ENCODE measurements at places on chromosomes 7 and 10. TPM values are rescaled to one million over a fixed set of nuclear protein-coding genes. Genes with fewer than 3 reads are reported as not detected.

Gene TRIM50
- polyA plus RNA-seq = 10.8 TPM

DNA sequence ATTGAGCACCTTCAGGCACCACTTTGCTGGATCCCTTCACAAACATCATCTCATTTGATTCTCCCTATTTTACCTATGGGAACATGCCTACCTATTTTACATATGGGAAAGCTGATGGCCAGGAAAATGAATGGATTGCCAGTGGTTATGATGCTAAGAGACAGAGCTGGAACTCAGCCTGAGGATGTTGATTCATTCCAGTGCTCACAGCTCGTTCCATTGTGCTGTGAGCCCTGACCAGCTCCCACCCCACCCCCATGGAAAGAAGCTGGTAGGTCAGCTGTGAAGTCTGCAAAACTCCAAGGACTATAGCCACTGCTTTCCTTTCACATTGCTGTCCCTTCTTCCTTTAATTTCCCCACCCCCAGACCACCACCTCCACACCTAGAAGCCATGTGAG is 9.6 kb downstream of the UBTD1 start:
- no peaks in the 10 kb centered on the region for H3K4me1 ChIP-seq
- H3K27me3 ChIP-seq = no peaks in the 10 kb centered on the region
- H3K27ac ChIP-seq = no peak overlapping the region

DNA sequence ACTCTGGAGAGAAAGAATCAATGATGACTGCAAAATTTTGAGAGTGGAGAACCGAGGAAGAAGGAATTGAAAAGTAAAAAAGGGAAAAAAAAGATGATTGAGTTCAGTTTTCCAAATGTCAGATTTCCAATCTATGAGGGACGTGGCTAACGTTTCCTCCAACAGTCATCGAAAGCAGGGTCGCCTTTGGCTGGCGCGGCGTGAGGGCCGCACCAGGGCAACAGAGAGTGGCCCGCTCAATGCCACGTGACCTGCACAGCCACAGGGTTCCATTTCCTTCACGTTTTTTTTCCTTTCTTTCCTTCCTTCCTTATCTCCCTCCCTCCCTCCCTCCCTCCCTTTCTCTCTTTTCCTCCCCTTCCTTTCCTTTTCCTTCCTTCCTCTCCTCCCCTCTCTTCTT is 101.9 kb downstream of the WDR37 start:
- H3K27me3 ChIP-seq = no peaks in the 10 kb centered on the region
- no peak overlapping the region for H3K4me3 ChIP-seq
- DNase-seq = no peak
- no peak overlapping the region for H3K27ac ChIP-seq
- no peaks in the 10 kb centered on the region for H3K36me3 ChIP-seq

GRCh38 chr7:120475994-120476393 is 203.0 kb downstream of the KCND2 start:
- DNase-seq = no peak
- no peaks in the 10 kb centered on the region for H3K36me3 ChIP-seq
- no peaks in the 10 kb centered on the region for H3K27me3 ChIP-seq
- no peak overlapping the region for H3K4me3 ChIP-seq
- H3K27ac ChIP-seq = no peak overlapping the region

Gene KIN
- 10.6 TPM for polyA plus RNA-seq

DNA sequence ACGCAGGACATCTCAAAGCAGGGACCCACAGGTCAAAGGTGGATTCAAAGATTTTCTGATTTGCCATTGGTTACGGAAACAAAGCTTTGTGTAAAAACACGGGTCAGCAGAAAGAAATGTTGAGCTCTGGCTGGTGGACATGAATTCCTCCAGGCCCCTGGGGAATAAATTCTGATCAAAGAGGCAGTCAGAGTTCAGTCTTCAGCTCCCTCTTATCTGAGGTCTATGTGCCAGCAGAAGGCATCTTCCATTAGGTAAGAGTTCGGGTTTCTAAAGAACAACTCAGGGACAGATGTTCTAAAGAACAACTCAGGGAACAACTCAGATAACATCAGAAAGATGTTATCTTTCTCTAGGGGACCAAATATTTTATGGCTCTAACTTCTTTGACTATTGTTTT is 64.9 kb upstream of the PALS2 start:
- H3K27me3 ChIP-seq = no peaks in the 10 kb centered on the region
- peak; percentile 17 for DNase-seq
- H3K4me3 ChIP-seq = no peak overlapping the region
- peaks cover 10% of the 10 kb centered on the region for H3K4me1 ChIP-seq

Gene TMEM26
- polyA plus RNA-seq = 0.27 TPM

- no peaks in the 10 kb centered on the region for H3K36me3 ChIP-seq
- peaks cover 3% of the 10 kb centered on the region for H3K4me1 ChIP-seq
- H3K27me3 ChIP-seq = peaks cover 14% of the 10 kb centered on the region
- H3K4me3 ChIP-seq = no peak overlapping the region
Measured at GRCh38 chr10:6140141-6140841, 51.5 kb downstream of the RBM17 start.

All from hepatocyte (in vitro differentiated cells).